Fibroblast of lung (primary cell): ENCODE measurements at places on chromosomes 7 and 10.

- DNase-seq: peak; percentile 67
Observed at GRCh38 chr7:30468791-30469190, 9.8 kb downstream of the NOD1 start.

DNA sequence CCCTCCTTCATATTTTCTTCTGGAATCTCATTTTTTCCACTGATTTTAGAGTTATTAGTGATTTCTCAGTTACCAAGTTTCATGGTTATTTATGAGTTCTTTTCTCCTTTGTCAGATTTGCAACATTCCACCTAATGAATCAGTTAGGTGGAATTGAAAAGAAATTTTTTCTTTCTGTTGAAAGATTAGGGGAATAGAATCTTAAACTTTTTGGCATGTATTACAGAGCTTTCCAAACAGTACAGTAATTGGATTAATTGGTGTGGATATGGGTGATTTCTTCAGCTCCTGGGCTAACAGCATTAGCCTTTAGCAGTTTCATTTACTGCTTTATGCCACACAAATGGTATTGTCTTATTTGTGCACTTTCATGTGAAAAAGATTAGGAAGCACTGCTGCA is 17.0 kb downstream of the STAM start:
- DNase-seq: peak; percentile 57

DNA sequence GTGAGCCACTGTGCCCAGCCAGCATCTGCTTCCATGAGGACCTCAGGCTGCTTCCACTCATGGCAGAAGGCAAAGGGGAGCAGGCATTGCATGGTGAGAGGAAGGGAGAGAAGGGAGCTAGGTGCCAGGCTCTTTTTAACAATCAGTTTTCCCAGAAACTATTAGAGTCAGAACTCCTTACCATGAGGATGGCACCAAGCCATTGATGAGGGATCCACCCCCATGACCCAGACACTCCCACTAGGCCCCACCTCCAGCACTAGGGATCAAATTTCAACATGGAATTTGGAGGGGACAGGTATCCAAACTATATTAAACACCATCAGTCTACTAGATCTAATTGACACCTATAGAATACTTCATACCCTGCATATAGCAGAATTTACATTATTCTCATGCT is 14.2 kb upstream of the MCM10 start:
- DNase-seq: no peak

- DNase-seq: peak; percentile 28
Observed at GRCh38 chr7:157394246-157395191, 57.7 kb downstream of the DNAJB6 start.

- DNase-seq: no peak
Observed at GRCh38 chr10:6936931-6937330, 356.9 kb upstream of the PRKCQ start.

- DNase-seq: no peak
Observed at GRCh38 chr7:80128918-80129317, 5.7 kb upstream of the GNAI1 start.

DNA sequence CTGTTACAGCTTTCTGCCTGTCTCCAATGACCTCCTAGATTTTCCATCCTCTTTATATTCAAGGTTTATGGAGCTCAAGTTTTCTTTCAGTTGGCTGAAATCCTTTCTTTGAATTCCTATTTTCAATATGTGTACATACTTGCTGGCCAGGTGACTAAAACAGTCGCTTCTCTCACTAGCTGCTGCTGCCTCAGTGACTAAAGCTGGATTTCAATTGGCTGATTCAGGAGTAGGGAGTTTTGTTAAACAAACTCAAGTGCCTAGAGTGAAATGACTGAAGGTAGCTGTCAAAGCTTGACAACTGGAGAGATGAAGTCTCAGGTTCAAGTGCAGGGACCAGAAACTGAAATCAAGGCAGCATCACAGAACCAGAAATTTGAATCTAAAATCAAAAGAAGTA is 6.7 kb upstream of the POLR1F start:
- DNase-seq: no peak

DNA sequence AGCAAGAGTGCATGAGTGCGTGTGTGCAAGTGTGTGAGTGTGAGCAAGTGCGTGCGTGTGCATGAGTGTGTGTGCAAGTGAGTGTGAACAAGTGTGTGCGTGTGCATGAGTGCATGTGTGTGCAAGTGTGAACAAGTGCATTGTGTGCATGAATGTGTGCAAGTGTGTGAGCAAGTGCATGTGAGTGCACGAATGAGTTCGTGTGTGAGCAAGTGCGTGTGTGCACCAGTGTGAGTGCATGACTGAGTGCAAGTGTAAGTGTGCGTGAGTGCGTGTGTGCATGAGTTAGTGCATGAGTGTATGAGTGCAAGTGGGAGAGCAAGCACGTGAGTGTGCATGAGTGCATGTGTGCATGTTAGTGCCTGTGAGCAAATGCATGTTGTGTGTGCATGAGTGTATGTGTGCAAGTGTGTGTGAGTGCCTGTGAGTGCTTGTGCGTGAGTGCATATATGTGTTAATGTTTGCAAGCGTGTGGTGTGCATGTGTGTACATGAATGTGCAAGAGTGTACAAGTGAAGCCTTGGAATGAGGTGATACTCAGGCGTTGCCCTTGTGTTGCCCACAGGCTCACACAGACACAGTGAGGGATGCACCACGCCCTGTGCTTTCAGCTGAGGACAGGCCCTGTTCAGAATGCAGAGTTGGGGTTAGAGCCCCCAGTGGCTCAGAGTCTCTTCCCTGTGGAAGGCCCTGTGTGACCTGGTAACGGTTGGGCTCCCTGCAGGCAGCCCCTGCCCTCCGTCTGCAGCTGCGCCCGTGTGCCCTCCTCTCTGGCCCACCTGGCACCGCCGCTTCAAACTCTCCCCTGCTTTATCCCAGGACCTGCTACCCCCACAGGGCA is 97.1 kb downstream of the NKX6-2 start:
- no peak for DNase-seq

DNA sequence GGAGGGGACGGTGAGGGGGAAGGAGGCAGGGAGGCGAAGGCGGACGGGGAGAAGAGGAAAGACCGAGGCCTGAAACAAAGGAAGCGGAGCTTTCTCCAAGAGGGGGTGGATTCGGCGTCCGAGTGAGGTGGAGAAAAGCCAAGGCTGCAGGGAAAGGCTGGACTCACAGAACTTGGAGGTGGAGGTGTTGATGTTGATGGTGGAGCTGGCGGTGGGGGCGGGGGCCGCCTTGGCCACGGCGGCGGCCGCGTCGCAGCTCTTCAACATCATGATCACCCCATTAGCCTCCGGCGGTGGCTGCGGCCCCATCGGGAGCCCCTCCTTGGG is 578 bp downstream of the CACUL1 start:
- DNase-seq: peak; percentile 30

- peak; percentile 74 for DNase-seq
Observed at GRCh38 chr10:5811387-5811821, 1.8 kb downstream of the GDI2 start.

DNA sequence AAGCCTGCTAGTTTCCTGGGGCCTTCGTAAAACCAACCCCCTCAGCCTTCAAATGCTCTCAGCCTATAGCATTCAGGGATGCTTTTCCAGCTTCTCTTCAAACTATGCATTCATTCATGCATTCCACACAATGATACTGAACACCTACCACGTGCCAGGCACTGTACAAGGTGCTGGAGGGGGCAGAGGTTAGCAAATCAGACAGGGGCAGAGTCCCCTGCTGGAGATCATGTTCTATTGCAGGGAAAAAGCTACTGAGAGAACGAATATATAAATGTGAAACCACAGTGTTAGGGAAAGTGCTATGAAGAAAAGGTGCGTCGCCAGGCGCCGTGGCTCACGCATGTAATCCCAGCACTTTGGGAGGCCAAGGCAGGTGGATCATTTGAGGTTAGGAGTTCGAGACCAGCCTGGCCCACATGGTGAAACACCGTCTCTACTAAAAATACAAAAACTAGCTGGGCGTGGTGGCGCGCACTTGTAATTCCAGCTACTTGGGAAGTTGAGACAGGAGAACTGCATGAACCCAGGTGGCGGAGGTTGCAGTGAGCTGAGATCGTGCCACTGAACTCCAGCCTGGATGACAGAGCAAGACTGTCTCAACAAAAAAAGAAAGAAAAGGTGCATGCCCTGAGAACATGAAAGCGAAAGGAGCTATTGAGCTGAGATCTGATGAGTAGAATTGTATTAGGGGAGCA is 64.6 kb upstream of the CALN1 start:
- DNase-seq: no peak

- DNase-seq: no peak
Observed at GRCh38 chr7:85593355-85593754, 406.5 kb upstream of the SEMA3D start.

GRCh38 chr10:132925071-132925561 is 17.3 kb downstream of the CFAP46 start:
- DNase-seq: no peak

DNA sequence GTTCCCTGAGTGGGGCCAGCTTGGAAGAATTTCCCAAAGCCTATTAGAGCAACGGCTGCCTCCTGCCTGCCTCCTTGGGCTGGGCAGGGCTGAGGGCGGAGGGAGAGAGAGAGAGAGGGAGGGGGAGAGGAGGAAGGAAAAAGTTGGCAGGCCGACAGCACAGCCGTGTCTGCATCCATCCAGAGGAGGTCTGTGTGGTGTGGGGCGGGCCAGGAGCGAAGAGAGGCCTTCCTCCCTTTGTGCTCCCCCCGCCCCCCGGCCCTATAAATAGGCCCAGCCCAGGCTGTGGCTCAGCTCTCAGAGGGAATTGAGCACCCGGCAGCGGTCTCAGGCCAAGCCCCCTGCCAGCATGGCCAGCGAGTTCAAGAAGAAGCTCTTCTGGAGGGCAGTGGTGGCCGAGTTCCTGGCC is at the start of gene AQP1:
TSS of gene AQP1 (plus strand) at position 293 of the 409 bp plus-strand sequence. CDS start at position 350, 57 bp downstream.
- peak; percentile 55 for DNase-seq

DNA sequence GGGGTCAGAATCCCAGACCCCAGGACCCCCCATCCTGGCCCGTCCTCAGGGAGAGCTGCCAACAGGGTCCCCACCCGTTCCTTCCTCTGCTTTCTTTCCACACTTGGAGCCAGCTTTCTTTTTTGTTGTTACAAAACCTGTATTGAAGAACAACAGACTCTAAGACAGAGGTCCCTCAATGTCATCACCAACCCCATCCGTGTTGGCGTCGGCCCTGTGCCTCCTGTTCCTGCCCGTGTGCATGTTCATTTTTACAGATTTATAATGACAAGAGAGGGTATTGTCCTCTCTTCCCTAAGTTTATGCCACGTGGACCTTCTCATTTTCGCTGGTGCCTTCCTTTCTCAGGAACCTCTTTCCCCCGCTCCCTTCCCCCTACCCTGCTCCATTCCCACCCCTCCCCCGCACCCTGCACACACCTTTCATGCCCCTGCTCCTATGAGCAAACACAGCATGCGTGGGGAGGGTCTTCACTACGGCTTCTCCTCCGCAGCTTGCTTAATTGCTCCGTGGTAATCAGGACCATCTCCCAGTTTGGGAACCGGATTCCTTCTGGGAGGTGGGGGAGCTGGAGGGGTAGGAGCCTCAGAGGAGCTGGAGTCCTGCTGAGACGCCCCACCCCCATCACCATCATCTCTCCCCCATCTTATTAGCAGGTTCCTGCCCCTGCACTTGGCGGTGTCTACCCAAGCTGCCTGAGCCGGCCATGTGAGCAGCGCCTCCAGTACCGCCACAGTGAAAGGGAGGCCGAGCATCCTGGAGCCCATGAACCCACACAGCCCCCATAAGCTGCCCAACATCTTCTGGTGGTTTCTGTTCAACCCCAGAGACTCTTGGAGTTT is 88.0 kb upstream of the INSIG1 start:
- DNase-seq: no peak

DNA sequence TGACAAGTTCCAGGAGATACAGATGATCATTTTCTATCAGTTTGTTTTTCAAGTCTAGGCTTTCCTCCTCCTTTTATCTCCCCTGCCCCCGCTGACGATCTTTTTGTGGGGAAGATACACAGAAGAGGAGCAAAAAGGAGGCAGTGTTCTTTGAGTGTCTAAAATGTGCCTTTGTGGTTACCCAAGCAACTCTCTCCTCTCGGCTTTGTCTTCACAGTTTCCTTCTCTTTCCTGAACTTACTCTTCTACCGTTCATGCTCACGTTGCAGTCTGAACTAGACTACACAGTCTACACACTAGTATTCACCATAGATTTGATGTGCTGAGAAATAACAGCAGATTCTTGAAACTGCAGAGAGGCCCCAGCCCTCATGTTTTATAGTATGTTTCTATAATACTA is 23.6 kb downstream of the CEP41 start:
- DNase-seq: no peak

DNA sequence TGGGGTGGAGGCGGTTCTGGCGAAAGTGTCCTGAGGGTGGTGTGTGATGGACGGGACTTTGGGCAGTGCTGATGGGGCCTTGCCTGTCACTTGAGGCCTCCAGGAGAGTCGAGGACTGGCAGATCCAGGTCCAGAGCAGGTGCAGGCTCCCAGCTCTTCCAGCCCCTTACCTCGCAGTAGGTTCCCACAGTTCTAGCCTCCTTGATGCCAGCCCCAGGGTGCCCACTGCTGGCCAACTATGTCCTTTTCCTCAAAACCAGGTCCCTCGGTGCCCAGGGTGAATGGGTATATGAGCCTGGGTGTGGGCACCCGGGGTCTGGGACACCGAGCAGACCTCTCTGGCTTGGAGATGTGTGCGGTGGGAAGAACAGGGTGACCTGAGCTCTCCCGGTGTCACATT is 8.3 kb downstream of the FAM20C start:
- DNase-seq: no peak

- DNase-seq: no peak
Observed at GRCh38 chr7:2997014-2997413, 46.7 kb downstream of the CARD11 start.

GRCh38 chr10:114009281-114009996 is 34.2 kb upstream of the ADRB1 start:
- DNase-seq: peak; percentile 9

GRCh38 chr7:45597286-45597984 is 23.3 kb downstream of the ADCY1 start:
- no peak for DNase-seq

DNA sequence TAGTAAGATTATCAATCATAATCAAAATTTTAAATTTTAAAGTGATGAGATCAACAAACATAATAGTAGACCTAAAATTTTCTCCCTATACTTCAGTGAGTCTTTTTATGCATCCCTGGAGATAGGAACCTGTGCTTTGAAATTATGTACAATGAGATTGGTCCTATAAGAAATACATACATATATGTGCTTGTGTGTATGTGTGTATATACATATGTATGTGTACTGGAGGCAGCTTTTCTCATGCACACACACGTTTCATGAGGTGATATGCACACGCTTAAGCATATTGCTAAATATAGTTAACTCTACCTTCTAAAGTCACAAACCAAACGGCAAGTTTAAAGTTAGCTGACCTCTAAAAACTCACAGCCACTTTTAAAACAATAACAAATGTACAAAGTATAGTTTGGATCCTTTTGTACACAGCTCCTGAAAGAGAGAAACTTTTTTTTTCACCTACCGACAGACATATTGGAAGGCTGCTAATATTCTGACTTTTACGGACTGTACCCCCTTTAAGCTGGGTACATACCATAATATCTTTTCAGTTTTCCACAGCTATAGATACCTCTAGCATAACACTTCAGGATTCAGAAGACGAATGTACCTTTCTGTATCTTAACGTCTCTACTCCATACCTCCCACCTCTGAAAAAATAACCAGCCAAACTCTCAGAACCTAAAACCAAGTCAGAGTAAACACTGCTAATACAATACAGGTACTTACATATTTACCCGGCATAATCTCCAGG is 3.3 kb downstream of the ITGB1 start:
- no peak for DNase-seq

GRCh38 chr7:105014693-105015389 is 836 bp downstream of the KMT2E start:
- peak; percentile 51 for DNase-seq

GRCh38 chr10:13347043-13347499 is 1.0 kb downstream of the SEPHS1 start:
- peak; percentile 22 for DNase-seq

- DNase-seq: no peak
Observed at GRCh38 chr10:53569455-53569854, 796.9 kb upstream of the MBL2 start.

- DNase-seq: peak; percentile 13
Observed at GRCh38 chr7:40506158-40506557, 371.4 kb downstream of the SUGCT start.
